ENCODE measurements at places on chromosomes 4 and X.

DNA sequence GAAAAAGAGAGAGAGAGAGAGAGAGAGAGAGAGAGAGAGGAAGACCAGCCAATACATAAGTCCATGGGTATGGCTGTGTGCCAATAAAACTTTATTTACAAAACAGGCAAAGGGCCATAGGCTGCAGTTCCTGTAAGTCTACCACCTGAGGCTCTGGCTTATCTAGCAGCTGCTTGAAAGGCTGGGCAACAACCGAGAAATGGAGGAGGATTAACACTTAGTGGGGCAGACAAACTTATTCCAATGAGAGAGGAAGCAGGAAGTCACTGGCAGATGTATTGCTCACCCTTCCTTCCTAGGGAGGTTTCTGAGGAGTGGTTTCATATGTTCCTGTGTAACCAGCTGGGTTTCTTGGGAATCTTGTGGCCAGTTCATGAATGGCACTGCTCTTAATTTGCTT is 4.7 kb upstream of the GPR143 start:
- DNase-seq, result peak; percentile 25

DNA sequence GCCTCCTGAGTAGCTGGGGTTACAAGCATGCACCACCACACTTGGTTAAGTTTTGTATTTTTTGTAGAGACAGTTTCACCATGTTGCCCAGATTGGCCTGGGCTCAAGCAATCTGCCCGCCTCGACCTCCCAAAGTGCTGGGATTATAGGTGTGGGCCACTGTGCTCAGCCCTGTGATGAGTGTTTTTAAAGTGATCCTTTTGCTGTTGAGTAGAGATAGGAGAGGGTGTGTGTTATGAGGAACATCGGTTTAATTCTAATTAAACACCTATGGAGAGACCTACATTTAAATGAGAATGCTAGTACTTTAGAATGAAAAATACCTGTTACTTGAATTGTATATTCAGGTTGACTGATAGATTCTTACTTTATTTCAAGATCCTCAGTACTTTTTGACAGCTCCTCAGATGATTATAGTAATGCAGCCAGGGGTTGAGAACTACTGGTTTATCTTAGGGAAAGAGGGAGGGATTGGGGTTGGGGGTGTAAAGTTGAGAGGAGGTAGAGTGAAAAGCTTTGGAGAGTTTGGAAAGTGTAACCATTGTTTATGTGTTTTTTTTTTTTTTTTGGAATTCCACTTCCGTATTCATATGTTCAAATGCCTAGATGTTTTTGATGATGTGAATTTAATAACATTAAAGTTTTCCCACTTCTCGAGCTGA is 36.8 kb upstream of the DCK start:
- no peak for DNase-seq

- DNase-seq, result peak; percentile 32
Measured at GRCh38 chr4:107034091-107034995, 1.8 kb downstream of the DKK2 start.

DNA sequence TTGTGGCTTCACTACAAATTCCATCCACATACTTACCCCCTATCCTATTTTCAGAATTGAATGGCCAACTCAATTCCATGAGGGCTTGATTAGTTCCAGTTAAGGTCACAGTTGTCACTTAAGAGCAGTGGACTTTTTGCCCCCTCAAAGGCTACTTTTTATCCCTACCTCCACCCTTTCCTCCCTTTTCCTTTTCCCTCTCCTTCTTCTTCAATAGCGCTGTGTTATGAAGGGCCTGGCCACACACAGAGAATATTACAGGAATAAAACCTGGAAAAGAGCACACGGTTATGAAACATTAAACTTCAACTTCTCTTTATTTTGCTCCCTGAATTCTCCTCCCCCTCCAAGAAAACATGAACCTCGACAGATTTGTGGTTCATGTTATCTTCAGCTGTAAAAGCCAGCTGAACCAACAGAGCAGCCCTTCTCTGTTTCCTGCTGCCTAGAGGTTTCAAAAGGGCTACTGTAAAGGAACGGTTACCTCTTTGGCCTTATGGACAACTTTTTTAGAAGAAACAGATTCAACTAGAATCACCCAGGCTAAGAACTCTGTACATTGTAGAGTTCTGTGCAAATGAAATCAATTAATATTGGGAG is 87.0 kb upstream of the RPL34 start:
- no peak for DNase-seq

Measured in foreskin keratinocyte (primary cell).